ENCODE measurements at places on chromosomes 7 and 10. TPM values are rescaled to one million over a fixed set of nuclear protein-coding genes. Genes with fewer than 3 reads are reported as not detected.

Gene KNDC1
- total RNA-seq = 16.0 TPM

DNA sequence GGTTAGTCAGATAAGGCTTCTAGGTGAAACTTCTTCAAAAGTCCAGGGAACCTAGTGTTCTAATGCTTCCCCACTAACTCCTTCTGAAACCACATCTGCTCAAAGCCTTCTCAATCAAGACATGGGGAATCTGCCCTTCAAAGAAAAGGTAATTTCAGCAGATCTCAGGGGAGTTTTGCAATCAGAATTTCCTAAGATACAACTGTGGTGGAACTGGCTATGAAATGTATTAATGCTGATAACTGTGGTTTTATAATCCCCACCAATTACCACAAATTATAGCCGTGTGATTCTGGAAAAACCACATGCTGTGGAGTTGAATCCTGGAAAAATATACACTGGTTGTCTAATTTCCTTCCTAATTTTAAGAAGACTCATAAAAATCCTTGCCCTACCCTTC, 233.8 kb downstream of the SORCS1 start:
- peaks cover 13% of the 10 kb centered on the region for H3K4me1 ChIP-seq
- H3K27me3 ChIP-seq = peaks cover 23% of the 10 kb centered on the region
- no peak overlapping the region for H3K4me3 ChIP-seq
- DNase-seq = no peak
- no peaks in the 10 kb centered on the region for H3K36me3 ChIP-seq

DNA sequence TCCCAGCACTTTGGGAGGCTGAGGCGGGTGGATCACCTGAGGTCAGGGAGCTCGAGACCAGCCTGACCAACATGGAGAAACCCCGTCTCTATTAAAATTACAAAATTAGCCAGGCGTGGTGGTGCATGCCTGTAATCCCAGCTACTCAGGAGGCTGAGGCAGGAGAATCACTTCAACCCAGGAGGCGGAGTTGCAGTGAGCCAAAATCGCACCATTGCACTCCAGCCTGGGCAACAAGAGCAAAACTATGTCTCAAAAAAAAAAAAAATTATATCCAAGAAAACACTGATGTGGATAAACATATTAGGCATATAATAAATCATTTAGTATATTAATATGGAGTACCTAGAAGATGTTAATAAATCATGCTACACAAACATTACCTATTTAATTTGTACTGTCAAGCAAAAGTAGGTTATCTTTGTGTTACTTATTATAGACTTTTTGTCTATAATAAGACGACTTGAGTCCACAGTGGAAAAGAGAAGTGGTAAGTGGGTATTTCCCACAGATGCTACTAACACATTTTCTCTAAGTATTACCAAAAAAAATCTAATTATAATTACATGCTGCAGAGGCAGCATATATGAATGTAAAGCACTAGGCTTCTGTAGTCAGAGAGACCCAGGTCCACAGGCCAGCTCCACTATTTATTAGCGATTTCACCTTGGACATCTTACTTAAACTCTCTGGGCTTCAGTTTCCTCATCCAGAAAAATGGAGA, 34.5 kb downstream of the DNMBP start:
- no peak for DNase-seq
- no peaks in the 10 kb centered on the region for H3K27me3 ChIP-seq
- H3K36me3 ChIP-seq = no peaks in the 10 kb centered on the region

Gene CALHM1
- total RNA-seq = 0.93 TPM

GRCh38 chr7:112937651-112938415, 147.6 kb upstream of the TMEM168 start:
- DNase-seq = no peak
- no peak overlapping the region for H3K27ac ChIP-seq
- H3K4me3 ChIP-seq = peak overlapping the region; percentile 55
- no peaks in the 10 kb centered on the region for H3K27me3 ChIP-seq
- peaks cover 21% of the 10 kb centered on the region for H3K4me1 ChIP-seq

GRCh38 chr10:54094321-54094720, 706.7 kb downstream of the PCDH15 start:
- no peak overlapping the region for H3K27ac ChIP-seq
- H3K36me3 ChIP-seq = no peaks in the 10 kb centered on the region
- no peaks in the 10 kb centered on the region for H3K27me3 ChIP-seq
- H3K4me1 ChIP-seq = no peaks in the 10 kb centered on the region
- H3K4me3 ChIP-seq = no peak overlapping the region

GRCh38 chr10:62335326-62335725, 38.8 kb upstream of the ZNF365 start:
- no peak for DNase-seq
- no peaks in the 10 kb centered on the region for H3K27me3 ChIP-seq
- H3K27ac ChIP-seq = no peak overlapping the region
- H3K36me3 ChIP-seq = no peaks in the 10 kb centered on the region

- H3K27me3 ChIP-seq = no peaks in the 10 kb centered on the region
- H3K4me1 ChIP-seq = no peaks in the 10 kb centered on the region
- H3K36me3 ChIP-seq = no peaks in the 10 kb centered on the region
- no peak overlapping the region for H3K4me3 ChIP-seq
These were observed 37.2 kb upstream of the ZNF107 start for GRCh38 chr7:64628721-64629120.

GRCh38 chr10:131814567-131815265, 86.1 kb upstream of the PPP2R2D start:
- H3K27ac ChIP-seq = no peak overlapping the region
- no peak overlapping the region for H3K4me3 ChIP-seq
- peak; percentile 39 for DNase-seq
- no peaks in the 10 kb centered on the region for H3K4me1 ChIP-seq
- no peaks in the 10 kb centered on the region for H3K27me3 ChIP-seq
- no peaks in the 10 kb centered on the region for H3K36me3 ChIP-seq

GRCh38 chr7:91784469-91784868, 96.0 kb downstream of the MTERF1 start:
- H3K4me3 ChIP-seq = no peak overlapping the region
- no peaks in the 10 kb centered on the region for H3K36me3 ChIP-seq
- H3K27me3 ChIP-seq = no peaks in the 10 kb centered on the region
- no peak overlapping the region for H3K27ac ChIP-seq
- DNase-seq = no peak

DNA sequence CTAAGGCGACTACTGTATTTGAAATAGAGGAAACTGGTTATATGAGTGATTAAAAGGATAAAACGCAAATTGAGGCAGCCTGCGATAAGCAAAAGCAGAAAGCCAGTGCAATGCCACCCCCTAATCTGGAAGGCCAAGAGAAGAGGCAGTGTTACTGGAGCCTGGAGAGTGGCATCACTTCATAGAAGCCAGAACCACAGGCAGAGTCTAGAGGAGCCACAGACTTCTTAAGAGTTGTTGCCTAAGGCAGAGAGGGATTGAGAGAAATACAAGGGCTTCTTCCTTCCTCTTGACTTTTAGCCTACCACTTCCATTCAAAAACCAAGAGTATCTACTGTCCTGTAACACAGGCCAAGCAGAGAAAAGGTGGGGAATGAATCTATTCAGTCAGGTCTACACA, 94.9 kb upstream of the SKAP2 start:
- no peak overlapping the region for H3K4me3 ChIP-seq
- no peaks in the 10 kb centered on the region for H3K36me3 ChIP-seq
- H3K27ac ChIP-seq = no peak overlapping the region
- no peak for DNase-seq
- H3K27me3 ChIP-seq = no peaks in the 10 kb centered on the region

GRCh38 chr10:26242706-26243350, 26.3 kb downstream of the GAD2 start:
- H3K4me1 ChIP-seq = peaks cover 11% of the 10 kb centered on the region
- peak; percentile 49 for DNase-seq
- H3K27me3 ChIP-seq = no peaks in the 10 kb centered on the region
- H3K4me3 ChIP-seq = no peak overlapping the region
- no peaks in the 10 kb centered on the region for H3K36me3 ChIP-seq
- H3K27ac ChIP-seq = no peak overlapping the region

Gene EEPD1
- total RNA-seq = 12.4 TPM

DNA sequence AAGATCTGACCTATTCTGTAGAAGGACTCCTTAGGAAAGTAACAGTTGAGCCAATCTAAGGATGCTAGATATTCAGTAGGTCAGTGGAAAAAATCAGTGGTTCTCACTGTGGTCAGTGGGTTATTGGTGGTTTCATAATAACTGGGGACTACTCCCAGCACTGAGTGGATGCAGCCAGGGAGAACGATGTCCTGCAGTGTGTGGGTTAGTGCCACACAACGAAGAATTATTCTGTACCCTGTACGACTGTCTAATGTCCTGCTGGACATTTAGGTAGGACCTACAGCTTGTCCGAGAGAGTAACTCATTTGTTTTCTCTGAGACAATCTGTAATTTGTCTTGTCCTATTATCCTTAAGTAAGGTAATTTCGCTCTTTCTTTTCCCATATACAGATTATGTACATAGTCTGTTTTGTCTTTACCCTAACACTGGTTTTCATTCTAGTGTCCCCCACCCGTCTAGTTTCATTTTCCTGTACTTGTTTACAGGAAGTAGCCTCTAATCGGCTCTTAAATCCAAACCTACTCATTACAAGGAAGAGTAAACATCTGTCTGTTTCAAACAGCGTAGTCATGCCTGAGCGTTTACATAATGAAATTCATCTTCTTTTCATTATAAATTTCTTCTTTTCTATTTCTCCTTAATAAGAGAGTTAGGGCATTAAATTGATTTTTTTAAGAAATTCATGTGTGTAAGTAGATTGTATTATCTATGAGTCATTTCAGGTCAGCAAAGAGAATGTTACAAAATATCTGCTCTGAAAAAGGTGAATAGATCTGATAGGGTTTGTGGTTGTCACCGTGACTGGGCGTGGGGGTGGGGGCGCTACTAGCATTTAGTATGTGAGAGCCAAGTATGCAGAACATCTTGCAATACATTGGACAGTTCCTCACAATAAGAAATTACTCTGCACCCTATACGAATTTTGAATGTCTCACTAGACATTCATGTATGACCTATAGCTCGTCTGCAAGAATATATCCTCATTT, 8.3 kb upstream of the ZC3HAV1L start:
- H3K4me1 ChIP-seq = no peaks in the 10 kb centered on the region
- H3K4me3 ChIP-seq = no peak overlapping the region
- no peak for DNase-seq
- no peak overlapping the region for H3K27ac ChIP-seq

Gene PON3
- total RNA-seq = 2.5 TPM

Measured in GM23338 (cell line).